ENCODE measurements at places on chromosomes 11 and 22.

DNA sequence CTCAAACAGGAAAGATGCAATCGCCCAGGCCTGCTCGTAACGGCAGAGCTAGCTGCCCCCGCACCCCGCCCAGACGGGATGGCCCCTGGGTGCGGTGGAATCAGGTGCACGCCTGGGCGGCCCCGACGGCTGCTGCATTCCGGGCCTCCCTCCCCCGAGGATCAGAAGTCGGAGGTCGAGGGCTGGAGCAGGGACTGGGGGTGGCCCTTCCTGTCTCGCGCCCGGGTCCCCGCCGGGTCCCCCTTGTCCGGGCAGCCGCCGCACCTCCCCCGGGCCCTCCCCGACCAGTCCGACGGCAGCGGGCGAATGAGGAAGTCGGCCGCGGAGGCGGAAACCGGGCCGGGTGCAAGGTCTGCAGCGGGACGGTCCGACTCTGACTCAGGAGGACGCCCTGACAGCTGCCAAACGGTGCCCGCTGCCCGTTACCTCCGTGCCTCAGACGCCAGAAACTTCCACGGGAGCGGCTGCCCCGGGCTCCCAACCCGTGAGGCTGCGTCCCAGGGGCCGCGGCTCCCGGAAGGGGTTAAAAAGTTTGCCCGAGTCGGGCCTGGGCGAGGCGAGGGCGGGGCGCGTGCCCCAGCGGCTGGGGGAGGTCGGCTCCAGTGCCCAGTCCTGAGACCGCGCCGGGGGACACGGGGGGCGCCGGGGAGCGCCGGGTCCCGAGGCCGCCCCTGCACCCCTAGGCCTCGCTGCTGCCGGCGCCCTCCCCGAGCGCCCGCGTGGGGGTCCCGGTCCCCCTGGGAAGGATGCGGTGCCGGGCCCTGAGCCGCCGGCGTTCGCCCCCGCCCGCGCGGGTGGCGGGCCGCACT, 663 bp downstream of the MYH9 start:
- peak; percentile 43 for DNase-seq

GRCh38 chr11:2098691-2099515, 40.3 kb downstream of the IGF2 start:
- no peak for DNase-seq

GRCh38 chr11:69983897-69984438, 94.1 kb upstream of the ANO1 start:
- DNase-seq: no peak

DNA sequence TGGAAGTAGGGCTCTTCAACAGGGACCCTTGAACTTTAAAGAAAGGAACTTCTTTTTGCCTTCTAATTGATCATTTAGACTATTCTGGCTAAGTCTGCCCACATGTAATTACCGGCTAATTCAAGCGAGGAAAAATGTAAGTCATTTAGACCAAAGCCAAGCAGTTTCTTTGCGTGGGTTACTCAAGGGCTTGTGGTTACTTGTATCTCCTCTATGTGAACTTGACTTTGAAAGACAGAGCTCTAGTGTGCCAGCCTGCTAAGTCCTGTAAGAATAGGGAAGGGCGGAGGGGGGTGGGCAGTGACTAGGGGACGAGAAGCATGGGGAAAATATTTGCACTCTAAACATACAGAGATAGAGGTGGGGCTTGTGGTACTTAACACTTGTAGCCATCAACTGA, 145.2 kb upstream of the TEAD1 start:
- no peak for DNase-seq

DNA sequence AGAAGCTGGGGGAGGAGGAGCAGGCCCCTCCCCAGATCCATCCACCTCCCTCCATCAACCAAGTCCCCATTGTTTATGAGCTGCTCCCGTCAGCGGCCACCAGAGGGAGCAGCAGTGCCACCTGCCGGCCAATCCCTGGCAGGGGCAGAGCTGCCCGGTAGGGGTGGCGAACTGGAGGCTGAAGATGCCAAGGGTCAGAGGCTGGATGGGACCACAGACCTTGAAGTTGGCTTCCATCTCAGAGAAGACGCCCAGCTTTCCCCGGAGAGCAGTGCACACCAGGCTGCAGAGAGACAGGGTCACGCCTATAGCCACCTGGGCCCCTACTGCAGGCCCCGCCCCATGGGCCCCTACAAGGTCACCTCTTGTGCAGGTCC, 3.6 kb downstream of the FIBP start:
- DNase-seq: peak; percentile 62

GRCh38 chr22:42296381-42296853, 26.0 kb upstream of the TCF20 start:
- peak; percentile 26 for DNase-seq

- DNase-seq: no peak
Measured at GRCh38 chr11:62652161-62653006, 718 bp downstream of the INTS5 start.

DNA sequence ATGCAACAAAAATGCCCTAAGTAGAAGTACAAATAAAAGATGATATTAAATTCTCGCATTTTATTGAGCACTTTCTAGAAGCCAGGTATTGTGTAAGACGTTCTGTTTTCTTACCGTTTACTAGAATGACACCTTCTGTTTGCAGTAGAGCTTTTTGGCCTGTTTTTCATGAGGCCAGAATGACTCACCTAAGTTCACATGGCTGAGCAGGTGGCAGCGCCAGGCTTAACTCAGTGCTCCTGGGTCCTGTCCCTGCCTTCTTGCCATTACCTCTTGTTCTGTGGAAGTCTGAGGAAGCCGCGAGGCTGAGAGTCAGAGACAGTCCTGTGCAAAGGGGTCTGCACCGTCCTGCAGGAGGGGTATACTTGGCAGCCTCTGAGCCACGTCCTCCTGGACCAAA, 113.8 kb downstream of the ATXN10 start:
- DNase-seq: no peak

DNA sequence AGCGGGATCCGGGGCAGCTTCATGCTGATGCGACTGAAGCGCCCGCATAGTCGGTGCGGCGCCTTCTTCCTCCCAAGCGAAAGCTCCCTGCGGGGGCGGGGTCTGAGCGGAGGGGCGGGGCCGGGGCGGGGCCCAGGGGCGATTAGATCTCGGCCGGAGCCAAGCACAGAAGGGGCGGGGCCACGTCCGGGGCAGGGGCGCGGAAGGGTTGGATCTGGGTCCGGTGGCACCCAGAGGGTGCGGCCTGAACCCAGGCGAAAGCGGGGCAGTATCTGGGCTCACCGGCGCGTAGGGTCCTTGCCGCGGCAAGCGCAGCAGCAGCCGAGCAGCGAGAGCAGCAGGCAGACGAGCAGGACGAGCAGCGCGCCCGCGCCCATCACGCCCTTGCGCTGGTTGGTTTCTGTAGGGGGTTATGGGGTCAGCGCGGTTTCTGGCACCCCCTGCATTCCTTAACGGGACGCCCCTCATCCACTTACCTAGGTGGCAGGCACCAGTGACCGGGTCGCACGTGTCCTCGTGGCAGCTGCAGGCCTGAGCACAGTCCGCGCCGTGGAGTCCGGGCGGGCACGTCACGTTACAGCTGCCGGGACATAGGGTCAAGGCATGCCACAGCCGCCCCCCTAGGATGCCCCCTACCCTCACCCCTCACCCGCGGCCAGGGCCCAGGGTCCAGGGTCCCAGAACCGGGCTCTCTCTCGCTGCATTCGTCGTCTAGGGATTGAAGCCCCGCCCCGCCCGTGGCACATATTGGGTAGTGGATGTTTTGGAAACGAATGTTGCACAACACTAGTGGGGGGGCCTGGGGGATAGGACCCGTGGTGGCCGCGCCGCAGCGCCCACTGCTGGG, 8.1 kb downstream of the SCARF2 start:
- DNase-seq: no peak

GRCh38 chr11:8204596-8204995, 35.8 kb upstream of the RIC3 start:
- no peak for DNase-seq

- DNase-seq: peak; percentile 54
Measured at GRCh38 chr22:39253435-39254070, 8.8 kb upstream of the PDGFB start.

DNA sequence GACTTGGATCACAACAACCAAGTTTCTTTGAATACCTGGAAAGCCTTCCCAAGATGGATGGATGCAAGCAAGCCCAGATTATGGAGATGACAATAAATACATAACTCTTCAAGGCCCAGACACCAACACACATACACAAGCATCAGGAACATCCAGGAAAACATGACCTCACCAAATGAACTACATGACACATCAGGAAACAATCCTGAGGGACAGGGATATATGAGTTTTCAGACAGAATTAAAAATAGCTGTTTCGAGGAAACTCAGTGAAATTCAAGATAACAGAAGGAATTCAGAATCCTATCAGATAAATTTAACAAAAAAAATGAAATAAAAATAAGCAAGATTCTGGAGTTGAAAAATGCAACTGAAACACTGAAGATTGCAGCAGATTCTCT, 659.4 kb downstream of the METTL15 start:
- DNase-seq: no peak

GRCh38 chr11:23851216-23851615, 645.6 kb upstream of the LUZP2 start:
- no peak for DNase-seq

DNA sequence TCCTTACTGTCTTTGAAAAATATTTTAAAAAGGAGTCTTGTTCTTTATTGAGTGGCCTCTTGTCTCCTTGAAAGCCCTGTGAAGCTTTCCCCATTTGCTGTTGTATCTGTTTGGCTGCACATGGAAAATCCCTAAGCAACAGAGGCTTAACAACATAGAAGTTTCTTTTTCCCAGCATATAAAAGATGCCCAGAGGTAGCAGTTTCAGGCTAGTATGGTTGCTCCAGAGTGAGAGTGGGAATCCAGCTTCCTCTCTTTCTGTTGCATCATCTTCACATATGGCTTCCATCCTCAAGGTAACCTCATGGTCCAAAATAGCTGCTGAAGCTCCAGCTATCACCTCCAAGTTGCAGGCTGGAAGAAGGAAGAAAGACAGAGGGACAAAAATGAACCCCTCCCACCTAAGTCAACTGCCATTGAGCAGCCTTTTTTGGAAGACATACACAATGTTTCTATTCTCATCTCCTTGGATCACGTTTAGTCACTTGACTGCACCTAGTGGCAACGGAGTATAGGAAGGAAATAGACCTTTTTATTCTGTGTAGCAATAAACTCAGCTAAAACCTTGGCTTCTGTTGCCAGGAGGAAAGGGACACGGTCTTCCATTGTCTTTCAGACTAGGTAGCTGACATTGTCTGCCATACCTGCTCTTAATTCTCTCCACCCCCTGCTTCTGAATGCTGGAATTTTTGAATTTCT, 5.3 kb downstream of the CSF2RB start:
- no peak for DNase-seq

DNA sequence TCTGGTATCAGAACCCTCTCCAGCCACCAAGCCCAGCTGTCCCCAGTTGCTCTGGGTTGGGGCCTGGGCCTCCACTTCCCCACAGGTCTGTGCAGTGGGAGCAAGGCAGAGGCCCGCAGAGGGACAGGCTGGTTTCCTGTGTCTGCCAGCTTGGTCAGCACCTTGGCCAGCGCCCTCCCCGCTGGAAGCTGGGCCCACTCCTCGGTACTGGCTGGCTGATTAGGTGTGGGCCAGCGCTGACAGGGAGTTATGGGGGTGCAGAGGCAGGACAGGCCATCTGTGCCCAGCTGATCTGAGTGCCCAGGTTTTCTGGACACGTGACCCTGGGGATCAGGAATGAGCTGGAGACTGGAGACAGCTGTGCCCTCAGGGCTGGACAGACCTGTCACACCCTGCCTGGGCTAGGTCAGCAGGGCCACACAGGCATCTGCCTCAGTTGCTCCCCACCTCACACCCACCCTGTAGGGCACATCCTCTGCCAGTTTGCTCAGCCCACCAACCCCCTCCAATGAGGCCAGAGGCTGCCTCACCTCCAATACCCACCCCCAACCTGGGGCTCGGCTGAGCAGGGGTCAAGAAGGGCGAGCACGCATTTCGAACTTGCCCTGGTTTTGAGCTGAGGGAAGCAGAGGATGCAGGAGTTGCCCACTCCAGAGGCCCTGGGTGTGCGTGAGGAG, 175.3 kb downstream of the IGLL1 start:
- DNase-seq: peak; percentile 87

GRCh38 chr11:46505741-46506482, 87.9 kb downstream of the AMBRA1 start:
- DNase-seq: no peak

GRCh38 chr22:47309946-47310345, 547.5 kb downstream of the TBC1D22A start:
- DNase-seq: no peak

DNA sequence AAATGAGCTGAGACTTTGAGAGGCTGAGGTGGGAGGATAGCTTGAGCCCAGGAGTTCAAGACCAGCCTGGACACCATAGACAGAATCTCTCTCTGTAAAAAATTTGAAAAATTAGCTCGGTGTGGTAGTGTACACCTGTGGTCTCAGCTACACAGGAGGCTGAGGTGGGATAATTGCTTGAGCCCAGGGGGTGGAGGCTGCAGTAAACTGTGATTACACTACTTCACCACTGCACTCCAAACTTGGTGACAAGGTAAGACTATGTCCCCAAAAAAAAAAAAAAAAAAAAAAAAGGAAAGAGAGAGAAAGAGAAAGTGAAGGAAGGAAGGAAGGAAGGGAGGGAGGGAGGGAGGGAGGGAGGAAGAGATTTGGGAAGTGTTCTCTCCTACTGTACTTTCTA, 25.3 kb downstream of the RRP8 start:
- no peak for DNase-seq

- no peak for DNase-seq
Measured at GRCh38 chr11:78927511-78927910, 352.8 kb upstream of the NARS2 start.

GRCh38 chr11:123143476-123143875, 51.6 kb downstream of the CLMP start:
- DNase-seq: no peak

- DNase-seq: no peak
Measured at GRCh38 chr11:23010790-23011335, 150.6 kb upstream of the CCDC179 start.

- DNase-seq: no peak
Measured at GRCh38 chr11:34658071-34659015, 37.5 kb downstream of the EHF start.

- DNase-seq: no peak
Measured at GRCh38 chr22:30289980-30290313, 642 bp upstream of the CASTOR1 start.

GRCh38 chr22:35587447-35587870, 29.7 kb downstream of the MB start:
- peak; percentile 42 for DNase-seq

DNA sequence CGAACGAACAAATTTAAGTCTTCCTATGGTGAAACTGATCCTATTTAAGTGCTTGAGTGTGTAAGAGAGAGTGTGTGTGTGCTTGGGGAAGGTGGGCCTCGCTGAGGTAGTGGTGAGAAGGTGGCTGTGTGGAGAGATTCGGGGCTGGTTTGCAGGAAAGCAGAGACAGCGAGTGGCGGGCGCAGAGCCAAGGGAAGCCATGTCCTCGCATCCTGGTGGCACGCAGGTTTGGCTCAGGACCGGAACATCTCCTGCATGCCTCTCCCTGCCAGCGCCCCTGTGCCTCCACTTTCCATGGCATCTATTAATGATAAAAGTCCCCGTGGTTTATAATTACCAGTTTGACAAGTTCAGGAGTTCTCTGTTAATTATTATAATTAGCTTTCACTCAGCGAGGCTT, 383.1 kb upstream of the CADM1 start:
- DNase-seq: no peak

- DNase-seq: no peak
Measured at GRCh38 chr11:60085909-60086308, 2.6 kb upstream of the MS4A2 start.

GRCh38 chr22:23786752-23787599, at the start of gene SMARCB1:
SMARCB1 (plus strand) TSS chr22:23786966; CDS start chr22:23787170, 204 bp downstream.
- DNase-seq: peak; percentile 92

GRCh38 chr11:82229341-82229740, 504.3 kb downstream of the FAM181B start:
- no peak for DNase-seq

- DNase-seq: no peak
Measured at GRCh38 chr22:38455076-38455529, at the start of gene KCNJ4. KCNJ4 (minus strand) TSS chr22:38455199; CDS start chr22:38428132, 27,067 bp downstream.

- no peak for DNase-seq
Measured at GRCh38 chr22:19526702-19527111, 2.5 kb upstream of the CLDN5 start.
